ENCODE measurements at places on chromosomes 2 and 18. TPM values are rescaled to one million over a fixed set of nuclear protein-coding genes. Genes with fewer than 3 reads are reported as not detected.
A peak's percentile ranks its signal among the peaks of the same experiment; 100 is the strongest.

MARCHF4 gene
- total RNA-seq: 0.46 TPM

MYO3B gene
- total RNA-seq: 16.8 TPM

FBLN7 gene
- 18.4 TPM for total RNA-seq

ABCG5 gene
- not detected for total RNA-seq

RMND5A gene
- 74.5 TPM for total RNA-seq

CYBRD1 gene
- 11.1 TPM for total RNA-seq

GALR1 gene
- total RNA-seq: not detected

DOK6 gene
- total RNA-seq: 0.43 TPM

GPATCH11 gene
- 5.7 TPM for total RNA-seq

IFIH1 gene
- 0.79 TPM for total RNA-seq

- peaks cover 26% of the 10 kb centered on the region for H3K27me3 ChIP-seq
- no peak overlapping the region for H3K27ac ChIP-seq
- no peak for DNase-seq
- peaks cover 10% of the 10 kb centered on the region for H3K4me1 ChIP-seq
Observed at GRCh38 chr2:15968280-15969178, 28.2 kb downstream of the MYCN start.

DNA sequence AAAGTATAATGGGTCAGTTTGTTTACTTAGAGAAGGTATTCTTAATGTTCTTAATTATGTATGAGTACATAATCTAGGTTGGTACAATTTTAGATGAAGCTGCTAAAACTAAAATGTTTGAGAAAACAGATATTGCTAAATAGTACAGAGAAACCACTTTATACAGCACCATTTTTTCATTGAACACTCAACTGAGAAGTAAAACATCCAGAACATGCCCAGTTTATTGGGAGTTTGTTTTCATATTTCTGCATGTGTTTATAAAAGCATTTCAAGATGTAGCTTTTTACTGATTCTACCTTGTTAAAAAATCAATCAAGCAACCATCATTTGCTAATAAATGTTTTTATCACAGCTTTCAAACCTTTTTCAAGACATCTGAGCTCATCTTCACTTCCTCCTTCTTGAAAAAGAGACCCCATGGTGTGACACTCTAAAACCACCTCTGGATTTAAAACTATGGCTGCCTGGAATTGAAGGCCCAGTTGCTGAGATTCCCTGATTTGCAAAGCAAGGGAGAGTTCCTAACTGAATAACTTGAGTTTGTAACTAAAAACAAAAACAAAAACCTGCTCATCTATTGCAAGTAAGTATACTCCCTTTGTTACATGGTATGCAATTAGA lies 585.9 kb downstream of the ZEB2 start:
- DNase-seq: peak; percentile 41
- H3K4me1 ChIP-seq: peaks cover 69% of the 10 kb centered on the region
- peak overlapping the region; percentile 81 for H3K27ac ChIP-seq
- no peaks in the 10 kb centered on the region for H3K36me3 ChIP-seq
- peaks cover 8% of the 10 kb centered on the region for H3K27me3 ChIP-seq

DNA sequence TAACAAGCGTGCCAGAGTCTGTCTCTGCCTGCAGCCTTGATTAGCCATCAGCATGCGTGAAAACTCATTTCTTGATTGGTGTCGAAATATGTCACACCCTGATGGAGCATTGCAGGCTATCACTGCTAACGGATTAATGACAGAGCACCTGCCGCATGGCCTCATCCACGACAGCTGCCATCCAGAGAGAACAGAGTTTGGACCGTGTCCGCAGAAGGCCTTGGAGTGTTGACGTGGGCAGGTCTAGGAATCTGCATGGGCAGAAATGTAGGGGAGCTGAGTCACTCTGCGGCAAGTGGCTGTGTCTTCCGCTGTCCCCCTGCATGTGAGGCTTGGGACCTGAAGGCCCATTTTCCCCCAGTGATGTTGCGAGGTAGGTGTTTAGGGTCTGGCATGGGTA lies 43.0 kb downstream of the KLHL29 start:
- H3K27me3 ChIP-seq: no peaks in the 10 kb centered on the region
- DNase-seq: no peak
- H3K27ac ChIP-seq: no peak overlapping the region
- no peaks in the 10 kb centered on the region for H3K36me3 ChIP-seq
- peaks cover 18% of the 10 kb centered on the region for H3K4me1 ChIP-seq
- no peak overlapping the region for H3K4me3 ChIP-seq

- no peaks in the 10 kb centered on the region for H3K36me3 ChIP-seq
- H3K27ac ChIP-seq: no peak overlapping the region
- peaks cover 11% of the 10 kb centered on the region for H3K4me1 ChIP-seq
- H3K27me3 ChIP-seq: no peaks in the 10 kb centered on the region
Observed at GRCh38 chr2:221156062-221156734, 415.9 kb downstream of the EPHA4 start.

DNA sequence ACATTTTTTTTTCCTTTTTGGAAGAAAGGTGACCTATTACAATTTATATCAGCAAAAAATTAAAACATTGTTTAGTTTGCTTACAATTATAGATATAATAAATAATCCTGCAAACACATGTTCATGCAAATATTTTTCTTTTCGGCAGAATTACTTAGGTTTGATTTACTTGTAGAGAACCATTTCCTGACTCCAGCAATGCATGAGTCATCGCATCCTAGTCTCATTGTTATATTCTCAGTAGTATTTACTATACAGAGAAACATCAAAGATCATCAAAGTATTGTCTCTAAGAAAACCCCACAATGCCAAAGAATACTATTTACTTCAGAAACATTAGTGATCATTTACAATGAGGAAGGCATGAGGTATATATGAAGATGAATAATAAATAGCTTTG lies 40.4 kb upstream of the MTIF2 start:
- H3K4me3 ChIP-seq: no peak overlapping the region
- H3K36me3 ChIP-seq: peaks cover 22% of the 10 kb centered on the region
- no peaks in the 10 kb centered on the region for H3K27me3 ChIP-seq

GRCh38 chr18:79383388-79384056 lies 12.2 kb upstream of the NFATC1 start:
- H3K4me1 ChIP-seq: no peaks in the 10 kb centered on the region
- no peak overlapping the region for H3K27ac ChIP-seq
- H3K36me3 ChIP-seq: no peaks in the 10 kb centered on the region

DNA sequence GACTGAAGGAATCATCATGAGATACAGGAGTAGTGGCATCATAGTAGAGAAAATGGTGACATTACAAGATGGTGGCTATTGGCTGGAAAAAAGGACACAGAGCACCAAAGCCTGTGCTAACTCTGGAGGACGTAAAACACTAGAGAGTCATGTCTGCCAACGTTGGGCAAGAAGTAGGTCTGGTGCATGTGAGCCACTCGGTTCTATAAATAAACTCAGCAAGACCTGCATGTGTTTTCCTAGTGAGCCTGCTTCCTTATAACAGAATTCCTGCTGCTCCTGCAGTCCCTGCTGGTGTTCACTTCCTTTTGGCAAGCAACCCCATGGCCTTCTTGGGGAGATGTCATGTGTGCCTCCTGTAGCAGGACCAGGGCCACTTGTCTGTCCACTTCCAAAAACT lies 325.2 kb downstream of the OSR1 start:
- H3K27ac ChIP-seq: no peak overlapping the region
- H3K4me3 ChIP-seq: no peak overlapping the region
- no peaks in the 10 kb centered on the region for H3K27me3 ChIP-seq
- DNase-seq: no peak
- H3K36me3 ChIP-seq: no peaks in the 10 kb centered on the region

DNA sequence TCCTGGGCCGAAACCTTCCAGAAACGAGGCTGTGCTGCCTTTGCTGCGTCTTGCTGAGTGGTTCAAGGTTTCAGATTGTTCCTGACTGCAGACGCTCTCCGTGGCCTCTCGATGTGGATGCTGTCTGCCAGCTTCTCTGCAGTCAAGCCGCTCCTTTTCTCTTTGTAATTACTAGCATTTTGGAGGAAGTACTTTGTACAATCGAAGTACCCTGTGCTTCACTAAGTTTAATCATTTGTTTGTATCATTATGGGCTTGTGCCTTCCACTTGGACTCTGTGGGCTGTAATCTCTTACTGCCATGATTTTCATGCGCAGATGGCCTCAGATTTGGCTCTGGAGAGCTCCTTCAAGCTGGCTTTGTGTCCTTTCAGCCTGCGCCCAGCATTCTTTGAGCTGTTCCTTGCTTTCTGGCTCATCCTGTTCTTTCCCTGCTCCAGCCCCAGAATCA lies 49.3 kb downstream of the TRAF3IP1 start:
- no peak overlapping the region for H3K4me3 ChIP-seq
- no peaks in the 10 kb centered on the region for H3K36me3 ChIP-seq
- no peaks in the 10 kb centered on the region for H3K4me1 ChIP-seq
- H3K27ac ChIP-seq: no peak overlapping the region
- H3K27me3 ChIP-seq: no peaks in the 10 kb centered on the region

DNA sequence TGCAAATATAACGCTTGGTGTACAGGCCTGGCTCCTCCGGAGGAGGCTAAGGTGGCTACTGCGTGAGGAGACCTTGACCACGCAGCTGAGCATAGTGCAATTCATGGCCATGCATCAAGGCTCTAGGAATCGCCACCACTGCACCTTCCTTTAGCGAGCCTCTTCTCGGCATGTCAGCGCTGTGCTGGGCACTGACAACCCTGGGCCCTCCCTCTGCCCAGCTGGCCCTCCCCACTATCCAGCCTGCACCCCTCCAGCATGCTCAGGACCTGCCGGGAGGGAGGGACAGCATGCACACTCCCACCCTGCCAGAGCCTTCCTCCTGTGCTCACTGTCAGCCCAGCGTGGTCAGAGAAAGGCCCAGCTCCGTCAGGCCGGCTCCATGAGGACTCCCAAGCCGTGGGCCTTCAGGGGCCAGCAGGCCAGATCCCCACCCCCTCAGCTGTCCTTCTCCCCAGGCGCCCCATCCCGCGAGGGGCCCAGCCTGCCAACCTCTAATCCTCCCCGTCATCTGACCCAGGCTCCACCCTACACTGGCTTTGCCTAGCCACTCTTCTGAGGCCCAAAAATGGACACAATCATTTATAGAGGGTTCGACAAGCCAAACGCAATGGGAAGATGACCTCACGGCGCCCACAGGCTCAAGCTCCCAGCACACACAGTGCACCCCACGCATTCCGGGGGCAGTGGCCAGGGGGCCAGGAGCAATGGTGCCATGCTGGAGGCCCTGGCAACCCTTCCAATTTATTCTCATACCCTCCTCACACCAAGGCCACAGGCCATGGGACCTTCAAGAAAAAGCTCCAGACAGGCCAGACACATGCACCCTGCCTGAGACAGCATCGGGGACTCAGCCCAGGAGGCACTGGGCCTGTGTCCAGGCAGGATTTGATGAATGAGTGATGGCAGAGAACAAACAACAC lies 3.5 kb downstream of the BIN1 start:
- H3K27ac ChIP-seq: no peak overlapping the region
- no peaks in the 10 kb centered on the region for H3K27me3 ChIP-seq
- no peak overlapping the region for H3K4me3 ChIP-seq

DNA sequence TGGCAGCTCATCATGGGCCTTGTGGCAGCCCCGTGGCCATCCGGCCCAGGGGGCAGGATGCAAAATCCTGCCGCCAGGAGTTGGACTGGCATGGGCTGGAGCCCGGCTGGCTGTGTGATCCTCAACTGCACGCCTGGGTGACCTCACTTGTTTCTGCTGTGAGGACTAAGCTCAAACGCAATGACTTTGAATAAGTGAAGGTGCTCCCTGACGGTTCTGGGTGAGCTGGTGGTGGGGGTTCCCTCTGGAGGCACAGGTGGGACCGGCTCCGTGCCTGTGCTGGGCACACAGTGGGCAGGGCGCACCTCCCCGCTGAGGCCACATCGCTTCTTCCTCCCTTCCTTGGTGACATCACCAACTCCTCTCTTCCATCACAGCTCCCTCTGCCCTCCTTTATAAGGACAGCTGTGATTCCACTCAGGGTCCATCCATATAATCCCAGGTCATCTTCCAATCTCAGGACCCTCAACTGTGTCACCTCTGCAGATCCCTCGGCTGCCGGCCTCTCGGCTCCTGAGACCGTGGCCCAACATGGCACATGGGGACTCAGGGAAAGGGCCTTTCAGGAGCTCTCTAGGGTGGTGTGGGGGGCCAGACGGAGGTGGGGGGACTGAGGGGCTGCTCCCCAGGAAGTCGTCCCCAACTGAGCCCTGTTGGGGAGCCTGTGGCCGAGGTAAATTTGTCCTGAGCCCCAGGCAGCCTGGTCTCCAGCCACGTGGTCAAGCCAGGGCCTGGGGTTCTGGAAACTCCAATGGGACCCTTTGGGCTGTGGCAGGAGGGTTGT lies 75.5 kb upstream of the ODC1 start:
- H3K27me3 ChIP-seq: no peaks in the 10 kb centered on the region
- no peak overlapping the region for H3K27ac ChIP-seq
- no peak for DNase-seq
- no peak overlapping the region for H3K4me3 ChIP-seq
- H3K36me3 ChIP-seq: no peaks in the 10 kb centered on the region

- no peaks in the 10 kb centered on the region for H3K4me1 ChIP-seq
- DNase-seq: no peak
- H3K36me3 ChIP-seq: no peaks in the 10 kb centered on the region
- no peak overlapping the region for H3K4me3 ChIP-seq
- no peaks in the 10 kb centered on the region for H3K27me3 ChIP-seq
Observed at GRCh38 chr2:36006444-36006843, 349.1 kb upstream of the CRIM1 start.

- H3K4me3 ChIP-seq: no peak overlapping the region
- H3K4me1 ChIP-seq: peaks cover 11% of the 10 kb centered on the region
- no peaks in the 10 kb centered on the region for H3K27me3 ChIP-seq
- H3K27ac ChIP-seq: no peak overlapping the region
Observed at GRCh38 chr2:39394516-39394961, 42.5 kb downstream of the MAP4K3 start.

GRCh38 chr2:185374878-185375277 lies 363.7 kb upstream of the FSIP2 start:
- no peak overlapping the region for H3K27ac ChIP-seq
- no peaks in the 10 kb centered on the region for H3K27me3 ChIP-seq
- H3K4me3 ChIP-seq: no peak overlapping the region
- no peaks in the 10 kb centered on the region for H3K4me1 ChIP-seq
- no peak for DNase-seq

DNA sequence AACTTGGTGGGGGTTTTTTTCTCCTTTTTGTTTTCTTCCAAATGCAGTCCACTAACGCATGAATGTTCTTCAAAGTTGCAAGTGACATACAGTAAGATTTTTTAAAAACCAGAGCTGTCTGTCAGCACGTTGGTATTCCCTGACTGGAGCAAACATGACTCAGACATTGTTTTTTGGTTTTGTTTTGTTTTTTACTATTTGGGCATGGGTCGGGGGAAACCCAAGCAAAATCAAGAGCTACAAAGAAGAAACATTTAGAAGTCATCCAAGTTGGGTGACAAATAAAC lies 726 bp upstream of the CCDC88A start:
- DNase-seq: no peak
- no peaks in the 10 kb centered on the region for H3K27me3 ChIP-seq
- no peaks in the 10 kb centered on the region for H3K36me3 ChIP-seq

DNA sequence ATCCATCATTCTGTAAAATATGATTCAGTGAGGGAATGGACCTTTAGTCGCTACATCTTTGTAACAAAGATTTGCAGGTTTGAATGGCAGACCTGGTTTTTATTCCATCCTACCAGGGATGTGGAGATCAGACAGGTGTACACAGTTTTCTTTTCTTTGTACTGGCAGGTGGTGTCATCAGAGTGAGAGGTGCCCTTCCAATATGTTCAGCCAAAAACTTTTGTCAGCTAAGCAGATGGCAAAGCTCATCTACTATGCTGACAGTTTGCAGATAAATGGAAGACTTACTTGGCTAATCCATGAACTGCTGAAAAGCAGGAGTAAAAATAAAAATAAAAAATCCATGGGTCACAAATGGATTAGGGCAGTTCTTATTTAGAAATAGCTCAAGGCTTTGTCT lies 185.5 kb upstream of the DOK6 start:
- H3K36me3 ChIP-seq: no peaks in the 10 kb centered on the region
- H3K4me1 ChIP-seq: no peaks in the 10 kb centered on the region
- no peak for DNase-seq
- no peaks in the 10 kb centered on the region for H3K27me3 ChIP-seq
- no peak overlapping the region for H3K27ac ChIP-seq
